NCI-H1930 (cell line): ENCODE measurements at places on chromosomes 4 and X.

DNA sequence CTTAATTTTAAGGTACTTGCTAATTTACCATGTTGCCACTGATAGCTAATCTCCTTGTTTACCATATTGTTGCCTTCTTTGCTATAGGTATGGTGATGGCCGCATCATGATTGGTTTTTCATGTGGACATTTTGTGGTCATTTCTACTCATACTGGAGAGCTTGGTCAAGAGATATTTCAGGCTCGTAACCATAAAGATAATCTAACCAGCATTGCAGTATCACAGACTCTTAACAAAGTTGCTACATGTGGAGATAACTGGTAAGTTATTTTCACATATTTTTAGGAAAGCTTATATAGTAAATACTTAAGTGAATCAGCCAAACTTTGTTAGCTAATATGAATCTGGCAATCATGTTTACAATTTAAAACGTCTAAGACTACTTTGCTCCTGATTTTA, 23.1 kb downstream of the WDR19 start:
- DNase-seq, result no peak

- DNase-seq, result no peak
Measured at GRCh38 chrX:134721766-134722532, 63.7 kb upstream of the PLAC1 start.

DNA sequence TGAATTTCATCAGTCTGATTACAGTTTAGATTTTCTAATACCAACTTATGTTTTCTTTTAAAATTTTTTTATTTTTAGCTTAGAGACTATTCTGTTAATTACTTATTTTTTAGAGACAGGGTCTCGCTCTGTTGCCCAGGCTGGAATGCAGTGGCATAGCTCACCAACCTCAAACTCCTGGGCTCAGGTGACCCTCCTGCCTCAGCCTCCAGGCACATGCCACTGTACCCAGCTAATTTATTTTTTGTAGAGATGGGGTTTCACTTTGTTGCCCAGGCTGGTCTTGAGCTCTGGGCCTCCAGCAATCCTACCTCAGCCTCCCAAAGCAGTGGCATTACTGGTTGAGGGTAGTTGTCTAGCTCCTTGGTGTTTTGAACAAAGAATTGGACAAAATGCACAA, 102.0 kb downstream of the KLHL8 start:
- no peak for DNase-seq

DNA sequence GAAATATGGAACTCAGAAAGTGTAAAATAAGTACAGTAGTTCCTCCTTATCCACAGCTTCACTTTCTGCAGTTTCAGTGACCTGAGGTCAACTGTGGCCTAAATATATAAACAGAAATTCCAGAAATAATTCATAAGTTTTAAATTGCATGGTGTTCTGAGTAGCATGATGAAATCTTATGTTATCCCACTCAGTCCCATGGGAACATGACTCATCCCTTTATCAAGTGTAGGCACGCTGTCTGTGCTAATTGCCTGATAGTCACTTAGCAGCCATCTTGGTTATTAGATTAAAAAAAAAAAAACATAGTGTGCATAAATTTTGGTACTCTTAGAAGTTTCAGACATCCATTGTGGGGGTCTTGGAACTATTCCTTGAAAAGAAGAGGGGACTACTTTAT, 983.4 kb upstream of the ADGRL3 start:
- DNase-seq, result no peak

- DNase-seq, result no peak
Measured at GRCh38 chr4:1683261-1683735, 815 bp downstream of the FAM53A start.
